Glutamatergic neuron (in vitro differentiated cells): ENCODE measurements at places on chromosomes 11 and 22.

DNA sequence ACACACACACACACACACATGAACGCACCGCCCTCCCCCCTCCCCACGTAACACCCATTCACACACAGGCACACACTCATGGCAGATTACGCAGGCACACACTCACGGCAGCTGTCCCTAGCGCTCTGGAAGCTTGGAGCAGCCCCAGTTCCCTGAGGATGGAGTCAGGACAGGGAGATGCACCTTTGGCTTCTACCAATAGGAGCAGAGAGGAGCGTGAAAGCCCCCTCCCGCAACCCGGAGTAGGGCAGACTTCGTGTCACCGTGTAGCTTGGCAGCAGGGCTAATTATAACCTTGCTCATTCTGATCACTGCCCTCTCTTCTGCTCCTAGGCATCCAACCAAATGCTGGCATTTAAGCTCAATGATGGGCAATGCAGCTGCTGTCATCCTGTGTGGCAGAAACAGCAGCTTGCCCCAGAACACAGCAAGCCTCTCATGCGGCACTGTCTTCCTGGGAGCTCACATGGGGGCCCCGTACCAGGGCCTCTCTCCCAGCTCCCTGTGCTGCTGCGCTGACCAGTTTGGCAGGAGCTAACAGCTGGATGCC lies 31.9 kb downstream of the ANKK1 start:
- no peak for DNase-seq

DNA sequence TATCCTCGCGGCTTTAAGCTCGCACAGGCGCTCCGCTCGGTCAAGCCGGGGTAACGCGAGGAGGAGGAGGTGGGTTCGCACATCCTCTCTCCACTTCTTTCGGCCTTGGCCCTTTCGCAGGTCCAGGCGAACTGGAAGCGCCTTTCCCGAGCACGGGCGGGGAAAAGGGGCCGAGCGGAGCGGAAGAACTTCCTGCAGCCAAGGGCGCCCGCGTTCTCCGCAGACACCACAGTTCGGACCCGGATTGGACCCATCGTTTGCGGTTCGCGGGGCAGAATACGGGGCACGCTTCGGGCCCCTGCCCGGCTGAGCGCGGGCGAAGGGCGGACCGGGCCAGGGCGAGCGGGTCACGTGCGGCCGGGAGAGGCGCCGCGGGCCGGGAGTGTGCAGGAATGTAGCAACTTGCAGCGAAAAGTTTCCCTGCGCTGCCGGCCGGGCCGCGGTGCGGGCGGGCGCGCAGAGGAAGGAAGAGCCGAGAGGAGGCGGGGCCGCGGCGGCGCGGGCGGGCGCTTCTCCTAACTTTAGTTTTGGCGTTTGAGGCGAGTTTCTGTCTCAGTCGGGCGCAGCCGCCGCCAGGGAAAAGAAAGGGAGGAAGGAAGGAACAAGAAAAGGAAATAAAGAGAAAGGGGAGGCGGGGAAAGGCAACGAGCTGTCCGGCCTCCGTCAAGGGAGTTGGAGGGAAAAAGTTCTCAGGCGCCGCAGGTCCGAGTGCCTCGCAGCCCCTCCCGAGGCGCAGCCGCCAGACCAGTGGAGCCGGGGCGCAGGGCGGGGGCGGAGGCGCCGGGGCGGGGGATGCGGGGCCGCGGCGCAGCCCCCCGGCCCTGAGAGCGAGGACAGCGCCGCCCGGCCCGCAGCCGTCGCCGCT lies at the start of gene YAP1:
Gene YAP1 (plus strand): TSS at position 552 of the 865 bp plus-strand sequence. CDS start 402 bp downstream, outside the sequence.
- DNase-seq: peak; percentile 64

GRCh38 chr11:45930031-45930794 lies 7.8 kb downstream of the LARGE2 start:
- no peak for DNase-seq

DNA sequence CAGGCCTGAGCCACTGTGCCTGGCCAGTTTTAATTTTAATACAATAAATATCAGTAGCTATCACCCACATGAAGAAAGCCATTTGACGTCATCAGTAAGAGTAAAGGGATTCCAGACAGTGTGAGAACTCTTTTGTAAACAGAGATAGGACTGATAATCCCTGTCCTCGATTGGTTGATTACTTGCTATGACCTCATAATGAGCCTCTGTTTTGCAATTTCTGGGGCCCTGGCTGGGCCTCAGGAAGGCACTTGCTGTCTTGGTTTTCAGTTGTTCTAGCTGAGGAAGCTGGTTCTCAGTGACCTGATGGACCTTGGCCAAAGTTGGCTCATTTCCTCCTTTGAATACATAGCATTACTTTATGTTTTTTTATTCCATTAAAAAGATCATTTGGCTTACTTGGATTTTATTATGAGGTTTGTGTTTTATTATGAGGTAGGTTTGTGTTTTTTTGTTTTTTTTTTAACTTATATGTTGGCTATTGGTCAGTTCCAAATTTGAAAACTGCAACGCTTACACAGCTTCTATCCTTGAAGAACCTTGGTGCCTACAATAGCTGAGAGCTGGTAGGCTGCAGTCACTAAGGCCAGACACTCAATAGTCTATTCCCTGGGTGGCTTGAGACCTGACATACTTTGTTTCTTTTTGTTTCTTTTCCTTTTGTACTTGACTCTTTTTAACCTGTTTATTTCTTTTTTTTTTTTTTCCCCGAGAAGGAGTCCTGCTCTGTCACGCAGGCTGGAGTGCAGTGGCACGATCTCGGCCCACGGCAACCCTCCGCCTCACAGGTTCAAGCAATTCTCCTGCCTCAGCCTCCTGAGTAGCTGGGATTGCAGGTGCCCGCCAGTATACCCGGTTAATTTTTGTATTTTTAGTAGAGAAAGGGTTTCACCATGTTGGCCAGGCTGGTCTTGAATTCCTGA lies 20.0 kb downstream of the MARK2 start:
- no peak for DNase-seq

DNA sequence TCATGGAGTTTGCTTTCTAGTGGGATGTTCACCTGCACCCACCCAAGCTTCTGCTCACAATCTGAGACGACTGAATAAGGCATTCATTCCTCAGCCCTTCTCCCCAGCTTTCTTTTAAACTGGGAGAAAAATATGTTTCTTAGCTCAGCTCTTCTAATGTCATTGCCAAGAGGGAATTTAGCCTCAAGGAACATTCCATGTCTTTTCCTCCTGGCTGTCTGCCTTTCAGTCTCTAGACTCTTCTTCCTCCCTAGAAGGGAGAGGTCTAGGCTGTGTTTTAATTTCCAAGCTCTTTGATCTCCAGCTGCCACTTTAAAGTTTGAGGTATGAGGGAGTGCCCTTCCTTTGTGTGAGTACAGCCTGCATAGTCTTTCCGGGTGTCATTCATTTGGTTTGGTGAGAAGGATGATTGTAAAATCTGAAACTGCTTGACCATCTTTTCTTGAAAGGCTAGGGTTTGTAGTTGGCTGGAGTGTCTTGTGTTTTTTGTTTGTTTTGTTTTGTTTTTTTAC lies 11.7 kb upstream of the HTATIP2 start:
- no peak for DNase-seq

DNA sequence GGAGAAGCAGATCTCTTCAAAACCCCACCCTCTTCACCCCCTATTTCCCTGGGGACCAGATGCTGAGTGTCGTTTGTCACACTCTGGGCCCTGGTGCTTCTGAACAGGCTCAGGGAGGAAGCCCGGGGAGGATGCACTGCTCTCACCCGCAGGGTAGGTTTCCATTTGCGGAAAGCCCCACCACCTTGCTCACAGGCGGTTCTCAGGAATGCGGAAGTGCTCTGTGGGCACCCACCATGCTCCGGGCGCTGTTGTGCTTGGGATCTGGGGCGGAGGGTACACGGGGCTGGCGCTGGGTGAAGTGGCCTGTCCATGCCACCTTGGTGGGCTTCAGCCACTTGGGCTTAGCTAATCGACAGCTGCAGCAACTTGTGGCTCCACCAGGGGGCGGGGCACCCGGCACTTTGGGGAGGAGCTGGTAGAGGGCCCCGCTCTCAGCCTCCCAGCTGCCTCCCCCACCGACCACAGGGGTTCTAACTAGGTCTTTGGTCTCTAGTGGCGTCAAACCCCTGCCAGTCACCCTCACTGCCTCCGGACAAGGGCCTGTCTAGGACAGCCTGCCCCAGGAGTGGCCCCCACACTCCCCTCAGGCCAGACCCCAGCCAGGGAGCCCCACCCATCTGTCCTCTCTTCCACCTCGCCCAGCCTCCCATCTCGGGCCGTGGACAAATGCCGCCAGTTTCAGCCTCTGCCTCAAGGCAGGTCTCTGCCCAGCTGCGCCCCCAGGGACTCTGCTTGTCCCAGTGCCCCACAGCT lies 7.4 kb downstream of the NDUFV1 start:
- peak; percentile 80 for DNase-seq

GRCh38 chr11:80559942-80560341 lies 1119.1 kb upstream of the TENM4 start:
- DNase-seq: no peak

GRCh38 chr11:10601837-10602236 lies 33.4 kb upstream of the LYVE1 start:
- DNase-seq: no peak

- no peak for DNase-seq
Measured at GRCh38 chr22:45991098-45991497, 14.1 kb upstream of the WNT7B start.

- peak; percentile 91 for DNase-seq
Measured at GRCh38 chr11:3037040-3037944, 19.9 kb downstream of the CARS1 start.

- peak; percentile 98 for DNase-seq
Measured at GRCh38 chr11:124953753-124954589, at the start of gene CCDC15. Gene CCDC15 (plus strand): TSS chr11:124954202. CDS start chr11:124954733, 531 bp downstream.

DNA sequence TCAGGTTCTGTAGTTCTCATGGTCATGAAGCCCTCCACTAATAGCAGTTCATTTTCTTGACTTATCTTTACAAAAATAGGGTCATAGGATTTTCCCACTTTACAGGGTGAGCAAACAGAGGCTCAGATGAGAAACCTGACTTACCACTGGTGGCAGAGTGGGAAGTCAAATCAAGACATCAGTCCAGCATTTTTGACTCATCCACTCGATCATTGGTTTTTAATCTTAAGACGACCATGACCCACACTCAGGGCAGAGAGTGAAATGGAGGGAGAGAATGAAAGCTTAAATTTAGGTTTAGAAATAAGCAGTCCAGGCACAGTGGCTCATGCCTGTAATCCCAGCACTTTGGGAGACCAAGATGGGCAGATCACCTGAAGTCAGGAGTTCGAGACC lies 42.1 kb downstream of the RTL6 start:
- DNase-seq: no peak

GRCh38 chr11:128310676-128311445 lies 276.5 kb downstream of the ETS1 start:
- DNase-seq: no peak

GRCh38 chr11:106231591-106231990 lies 154.1 kb downstream of the AASDHPPT start:
- no peak for DNase-seq

GRCh38 chr11:108672113-108672512 lies 7.2 kb downstream of the DDX10 start:
- DNase-seq: no peak

- DNase-seq: no peak
Measured at GRCh38 chr22:36577019-36577418, 48.1 kb upstream of the EIF3D start.

GRCh38 chr11:15825976-15826650 lies 530.2 kb downstream of the SOX6 start:
- DNase-seq: no peak

- DNase-seq: no peak
Measured at GRCh38 chr11:128180441-128181087, 406.8 kb downstream of the ETS1 start.

DNA sequence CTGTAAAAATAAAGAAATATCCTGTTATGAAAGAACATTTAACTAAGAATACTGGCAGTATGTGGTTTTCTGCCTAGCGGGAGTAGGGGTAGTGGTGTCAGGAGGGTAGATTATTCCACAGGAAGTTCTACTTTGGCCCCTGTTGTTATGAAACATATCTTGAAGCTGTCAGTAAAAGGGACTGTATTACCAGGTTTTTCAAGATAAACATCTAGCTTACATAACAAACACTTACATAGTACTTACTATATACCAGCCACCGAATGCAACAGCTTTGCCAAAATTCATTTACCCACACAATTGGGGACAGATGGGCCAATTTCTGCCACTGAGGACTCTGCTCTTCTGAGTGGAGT lies 3.7 kb downstream of the TMEM123 start:
- DNase-seq: no peak

DNA sequence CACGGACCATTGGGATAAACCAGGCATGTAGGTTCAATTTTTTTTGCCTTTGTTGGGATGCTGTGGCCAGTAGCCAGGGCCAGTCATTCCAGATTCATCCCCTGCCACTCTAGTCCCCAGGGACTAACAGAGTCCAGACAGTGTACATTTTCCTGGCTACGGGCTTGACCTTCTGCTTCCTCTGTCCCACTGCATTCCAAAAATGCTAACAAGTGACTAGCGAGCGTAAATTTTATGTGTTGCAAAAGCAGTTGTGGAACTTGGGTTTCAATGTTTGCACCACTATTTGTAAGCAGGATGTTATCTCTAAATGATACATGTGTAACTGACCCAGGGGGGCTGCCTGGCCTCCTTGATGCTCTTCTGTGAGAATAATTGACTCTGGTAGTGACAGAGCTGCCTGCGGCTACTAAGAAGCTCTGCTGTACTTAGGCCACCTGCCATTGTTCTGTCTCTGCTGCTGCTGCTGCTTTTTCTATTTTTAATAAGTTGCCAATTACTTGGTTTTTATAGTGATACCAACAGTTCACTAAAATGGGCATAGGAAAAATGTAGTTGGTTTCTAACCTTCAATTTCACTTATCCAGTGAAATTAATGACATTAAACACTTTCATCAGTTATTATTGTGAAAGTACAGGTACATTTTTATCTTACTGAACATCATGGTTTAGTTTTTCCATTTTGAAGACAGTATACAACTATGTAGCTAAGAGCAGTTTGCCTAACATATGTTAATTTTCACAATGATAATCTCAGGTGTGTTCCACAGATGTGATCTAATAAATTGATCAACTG lies 26.8 kb downstream of the TNRC6B start:
- peak; percentile 43 for DNase-seq

DNA sequence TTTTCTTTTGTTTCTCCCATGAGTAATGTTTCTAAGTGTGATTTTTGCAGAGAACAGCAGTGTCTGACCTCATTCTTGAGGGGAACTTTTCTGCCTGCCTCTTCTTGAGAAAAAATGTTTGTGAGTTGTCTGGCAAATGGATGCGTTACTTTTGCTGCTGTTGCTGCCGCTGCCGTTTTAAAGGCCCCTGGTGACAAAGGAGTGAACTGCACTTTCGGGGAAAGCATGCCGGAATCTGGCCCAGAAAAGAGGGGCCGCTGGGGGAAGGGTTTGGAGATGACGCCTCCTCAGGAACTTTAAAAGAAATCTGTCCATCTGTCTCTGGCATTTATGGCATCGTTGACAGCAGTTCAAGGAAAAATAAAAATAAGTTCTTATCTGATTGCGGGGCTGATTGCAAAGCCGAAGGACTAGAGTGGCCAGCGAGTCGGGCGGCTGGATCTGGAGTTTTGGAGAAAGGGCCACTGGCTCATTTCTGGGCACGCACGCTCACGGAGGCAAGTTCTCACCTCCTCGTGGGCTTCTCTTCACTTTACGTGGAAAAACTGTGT lies 16.5 kb downstream of the ZBTB16 start:
- peak; percentile 67 for DNase-seq
